SJSA1 (cell line): ENCODE measurements at places on chromosomes 4 and X. TPM values are rescaled to one million over a fixed set of nuclear protein-coding genes. Genes with fewer than 3 reads are reported as not detected.

The KLKB1 gene
- total RNA-seq = not detected in 2 replicates

The RTL9 gene
- total RNA-seq = 0.11 TPM in 1 of 2 replicates, not detected in the other

- H3K4me3 ChIP-seq = no peak overlapping the region
- H3K27me3 ChIP-seq = no peaks in the 10 kb centered on the region
- H3K27ac ChIP-seq = no peak overlapping the region
These were observed 248.9 kb upstream of the TTC29 start for GRCh38 chr4:147194604-147195003.

The DKK2 gene
- total RNA-seq = 8.9 and 15.7 TPM in 2 replicates

- H3K4me3 ChIP-seq = no peak overlapping the region
- H3K36me3 ChIP-seq = no peaks in the 10 kb centered on the region
- no peaks in the 10 kb centered on the region for H3K27me3 ChIP-seq
- peak overlapping the region; percentile 94 for H3K27ac ChIP-seq
These were observed 63.6 kb downstream of the SPINK2 start for GRCh38 chr4:56757821-56758411.
